ENCODE measurements at places on chromosomes 4 and X.

DNA sequence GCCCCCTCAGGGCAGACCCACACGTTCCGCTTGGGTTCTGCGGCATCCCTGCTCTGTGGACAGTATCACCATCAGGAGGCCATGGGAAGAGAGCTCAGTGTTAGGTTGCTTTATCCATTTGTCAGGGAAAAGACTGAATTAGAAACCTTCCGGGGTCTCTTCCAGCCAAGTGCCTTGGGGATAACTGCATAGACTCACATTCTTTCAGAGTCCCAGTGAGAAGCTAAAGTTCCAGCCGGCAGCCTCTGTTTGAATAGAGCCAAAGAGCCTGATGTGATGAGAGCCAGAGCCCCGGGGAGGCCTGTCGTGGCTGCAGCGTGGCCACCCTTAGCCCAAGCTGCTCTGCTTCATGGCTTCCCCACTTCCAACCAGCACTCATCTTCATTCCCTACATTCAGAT, 85.2 kb downstream of the FHDC1 start:
- DNase-seq, result no peak

DNA sequence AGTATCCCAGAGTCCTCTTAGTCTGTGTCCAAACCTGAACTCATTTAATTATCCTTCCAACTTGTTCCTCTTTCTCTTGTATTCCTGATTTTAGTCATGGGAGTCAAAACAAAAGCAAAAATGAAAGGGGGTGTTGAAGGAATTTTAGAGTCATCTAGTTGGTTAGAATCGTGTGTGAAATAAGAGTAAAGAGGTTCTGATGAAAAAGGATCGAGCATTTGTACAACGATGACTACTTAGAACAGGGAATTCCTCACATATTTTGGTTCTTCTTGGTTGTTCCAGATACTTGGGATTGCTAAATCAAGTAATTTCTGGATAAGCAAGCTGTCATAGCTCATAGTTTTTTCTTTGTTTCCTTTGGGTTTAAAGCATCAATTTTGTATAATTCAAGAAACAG, 194.4 kb downstream of the BCOR start:
- DNase-seq, result no peak

DNA sequence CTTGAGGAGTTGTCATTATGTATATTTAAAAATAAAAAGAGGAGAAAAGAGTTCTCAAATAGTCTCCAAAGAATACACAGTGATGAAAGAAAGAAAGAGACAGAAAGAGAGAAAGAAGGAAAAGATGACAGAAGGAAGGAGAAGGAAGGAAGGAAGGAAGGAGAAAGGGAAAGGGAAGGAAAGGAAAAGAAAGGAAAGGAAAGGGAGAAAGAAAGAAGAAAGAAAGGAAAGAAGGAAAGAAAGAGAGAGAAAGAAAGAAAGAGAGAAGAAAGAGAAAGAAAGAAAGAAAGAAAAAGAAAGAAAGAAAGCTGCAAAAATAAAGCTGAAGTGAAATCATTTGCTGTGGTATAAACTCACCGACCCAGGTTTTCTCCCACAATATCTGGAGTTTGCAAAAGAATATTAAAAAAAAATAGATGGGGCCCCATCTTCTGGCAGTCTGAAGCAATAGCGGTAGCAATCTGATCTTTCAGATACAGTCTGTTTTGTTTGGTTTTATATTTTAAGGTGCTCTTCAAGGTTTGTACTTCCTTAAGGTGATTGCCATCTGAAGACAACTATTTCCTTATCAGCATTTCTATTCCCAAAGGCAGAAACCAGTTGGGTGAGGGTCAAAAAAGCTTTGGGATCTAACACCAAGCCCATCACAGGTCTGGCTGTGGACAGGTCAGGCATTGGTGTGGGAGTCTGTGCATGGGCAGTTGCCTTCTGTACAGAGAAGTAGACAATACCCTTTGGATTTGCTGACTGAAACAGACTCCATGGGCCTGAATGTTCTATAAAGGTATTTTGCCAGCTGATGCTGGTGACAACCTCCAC, 160.4 kb downstream of the CPEB2 start:
- DNase-seq, result no peak

- no peak for DNase-seq
Observed at GRCh38 chr4:16043642-16044498, 40.0 kb downstream of the PROM1 start.

- DNase-seq, result peak; percentile 12
Observed at GRCh38 chrX:130539721-130540321, 138.0 kb downstream of the RBMX2 start.

DNA sequence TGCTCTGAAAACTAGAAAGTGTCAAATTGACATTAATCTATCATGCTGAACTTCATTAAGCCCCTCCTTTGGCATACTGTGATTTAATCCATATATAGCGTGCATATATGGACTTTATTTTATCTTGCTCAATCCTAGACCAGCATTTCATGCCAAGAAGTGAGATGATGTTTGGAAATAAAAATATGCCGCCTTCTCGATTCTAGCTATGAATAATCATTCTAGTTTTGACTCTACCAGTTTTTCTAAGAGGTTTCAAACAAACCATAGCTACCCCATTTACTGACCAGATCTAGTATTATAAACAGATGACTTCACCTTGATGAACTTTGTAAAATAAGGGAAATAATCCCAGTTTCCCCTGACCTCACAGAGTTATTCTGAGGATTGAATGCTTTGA, 95.0 kb downstream of the ARX start:
- DNase-seq, result no peak

DNA sequence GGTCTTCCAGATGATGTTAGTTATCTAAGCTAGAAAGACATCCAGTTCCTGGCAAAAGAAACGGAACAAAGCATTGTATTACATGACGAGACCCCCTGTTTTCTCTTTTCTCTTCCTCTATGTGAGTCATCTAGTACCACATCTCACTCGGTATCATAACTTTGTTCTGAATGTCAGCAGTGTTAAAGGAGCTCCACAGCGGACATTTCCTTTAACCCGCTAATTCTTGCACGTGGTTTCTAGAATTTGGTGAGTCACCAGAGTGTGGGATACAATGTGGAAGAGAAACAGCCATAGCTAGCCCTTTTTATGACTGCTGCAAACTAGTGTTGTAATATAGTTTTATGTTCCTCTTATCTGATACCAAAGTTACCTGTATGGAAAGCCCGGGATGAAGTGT, 243.7 kb downstream of the TENM3 start:
- DNase-seq, result no peak

GRCh38 chr4:54898056-54898562, 227.3 kb downstream of the KDR start:
- DNase-seq, result no peak

DNA sequence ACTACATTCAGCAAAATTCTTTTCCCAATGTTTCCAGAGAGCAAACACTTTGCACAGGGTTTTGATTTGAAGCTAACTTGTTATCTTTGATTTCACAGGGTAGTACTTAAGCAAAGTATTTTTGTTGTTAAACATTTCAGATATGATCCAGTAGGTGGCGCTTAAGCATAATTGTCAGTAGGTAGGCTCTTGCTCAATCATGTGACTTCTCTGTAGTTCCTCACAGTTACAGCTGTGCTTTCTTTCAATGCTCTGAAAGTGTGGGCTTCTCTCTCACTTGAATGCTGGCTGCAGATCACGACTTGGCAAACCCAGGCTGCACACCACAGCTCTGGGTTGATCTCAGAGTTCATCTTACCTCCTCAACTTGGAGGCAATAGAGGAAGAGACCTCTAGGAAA, 1016.5 kb downstream of the SH3BGRL start:
- peak; percentile 2 for DNase-seq

- no peak for DNase-seq
Observed at GRCh38 chr4:165667969-165668368, 205.1 kb upstream of the TLL1 start.

DNA sequence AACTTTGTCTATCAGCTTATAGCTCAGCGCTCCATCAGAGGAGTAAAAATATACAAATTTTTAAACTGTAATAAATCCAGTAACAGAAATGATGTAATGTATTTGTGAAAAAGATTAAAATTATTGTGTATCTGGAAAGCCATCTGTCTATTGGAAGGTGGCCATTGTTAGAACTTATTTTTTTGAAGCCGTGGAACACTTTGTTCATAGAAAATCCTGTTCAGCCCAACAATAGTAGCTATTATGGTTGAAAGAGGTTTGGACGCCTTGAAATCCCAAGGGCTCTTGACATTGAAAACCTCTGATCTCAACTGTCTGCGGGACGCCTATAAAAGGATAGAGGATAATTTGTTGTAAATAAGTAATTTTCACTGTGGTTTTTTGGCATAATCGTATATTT, 98.3 kb downstream of the RAPGEF2 start:
- no peak for DNase-seq

DNA sequence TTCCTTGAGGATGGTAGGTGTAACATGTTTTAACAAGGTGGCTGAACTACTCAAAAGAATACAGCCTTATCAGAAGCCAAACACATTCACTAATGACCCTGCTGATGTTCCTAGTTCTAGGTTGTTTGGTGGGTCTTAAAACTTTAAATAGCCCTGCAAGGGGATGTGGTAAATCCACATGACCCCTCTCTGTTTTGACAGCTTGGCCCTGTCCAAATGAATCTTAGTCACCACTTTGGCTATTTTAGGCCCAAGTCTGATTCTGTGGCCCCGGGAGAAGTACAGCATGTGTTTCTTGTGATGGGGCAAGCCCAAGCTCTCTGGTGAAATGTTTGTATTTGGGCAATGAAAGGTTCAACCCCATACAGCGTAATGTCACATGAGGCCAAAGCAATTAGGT, 54.5 kb upstream of the GPR34 start:
- no peak for DNase-seq

GRCh38 chr4:180436361-180436760, 1806.8 kb upstream of the TENM3 start:
- DNase-seq, result no peak

DNA sequence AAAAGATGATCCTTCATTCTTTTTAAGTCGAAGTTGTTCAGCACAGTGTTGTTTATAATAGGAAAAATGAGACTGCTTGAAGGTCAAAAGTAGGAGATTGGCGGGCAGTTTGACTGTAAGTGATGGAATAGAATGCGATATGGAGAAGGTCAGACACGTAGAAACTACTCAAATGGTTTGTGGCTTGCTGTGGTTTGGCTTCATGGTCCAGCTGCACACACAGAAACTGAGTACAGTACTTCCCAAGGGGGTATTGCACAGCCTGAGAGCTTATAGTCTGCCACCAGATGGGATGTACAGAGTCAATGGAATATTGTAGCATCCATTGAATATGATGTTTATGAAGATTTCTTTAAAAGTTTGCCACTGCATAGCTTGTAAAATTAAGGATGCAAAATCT, 41.1 kb upstream of the DKK2 start:
- DNase-seq, result no peak

GRCh38 chrX:49925176-49925575, 2.8 kb downstream of the CLCN5 start:
- no peak for DNase-seq

DNA sequence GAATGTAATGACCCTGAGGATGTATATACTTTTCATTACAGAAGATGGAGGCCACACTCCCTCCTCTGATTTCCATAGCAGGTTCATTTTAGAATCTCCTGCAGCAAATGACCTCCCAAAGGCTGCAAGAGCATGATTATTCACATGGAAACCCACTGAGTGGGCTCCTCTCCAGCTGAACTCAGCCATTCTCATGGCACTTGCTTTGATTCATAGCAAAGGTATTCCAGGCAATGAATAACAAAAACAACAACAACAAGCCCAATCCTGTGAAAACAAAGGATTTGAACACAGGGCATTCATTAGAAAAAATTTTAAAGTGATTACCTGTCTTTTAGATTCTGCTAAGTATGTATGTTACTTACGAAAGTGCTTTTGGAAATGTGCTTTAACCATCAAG, 894.0 kb upstream of the FRG1 start:
- DNase-seq, result no peak
